CD4-positive, alpha-beta T cell treated with Interleukin-15 for 4 hours (primary cell): ENCODE measurements at places on chromosomes 3 and 15.

GRCh38 chr15:62301993-62302675 is 137.0 kb upstream of the C2CD4B start:
- no peak for DNase-seq

GRCh38 chr3:60578936-60579335 is 672.3 kb downstream of the FHIT start:
- DNase-seq: no peak

DNA sequence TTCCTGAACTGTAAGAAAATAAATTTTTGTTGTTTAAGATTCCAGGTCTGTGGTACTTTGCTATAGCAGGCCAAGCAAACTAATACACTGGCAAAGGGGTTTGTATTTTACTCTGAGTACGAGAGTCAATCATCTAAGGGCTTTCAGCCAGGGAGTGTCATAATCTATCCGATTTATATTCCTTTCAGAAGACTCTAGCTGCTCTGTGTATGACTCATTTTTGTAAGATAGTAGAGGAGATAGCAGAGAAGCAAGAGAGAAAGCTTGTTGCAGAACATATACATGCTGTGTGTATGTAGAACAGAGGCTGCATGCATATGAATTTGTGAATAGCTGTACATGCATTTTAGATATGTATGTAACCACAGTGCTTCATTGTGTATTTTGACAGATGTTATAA is 577.9 kb upstream of the EPHA6 start:
- DNase-seq: no peak

DNA sequence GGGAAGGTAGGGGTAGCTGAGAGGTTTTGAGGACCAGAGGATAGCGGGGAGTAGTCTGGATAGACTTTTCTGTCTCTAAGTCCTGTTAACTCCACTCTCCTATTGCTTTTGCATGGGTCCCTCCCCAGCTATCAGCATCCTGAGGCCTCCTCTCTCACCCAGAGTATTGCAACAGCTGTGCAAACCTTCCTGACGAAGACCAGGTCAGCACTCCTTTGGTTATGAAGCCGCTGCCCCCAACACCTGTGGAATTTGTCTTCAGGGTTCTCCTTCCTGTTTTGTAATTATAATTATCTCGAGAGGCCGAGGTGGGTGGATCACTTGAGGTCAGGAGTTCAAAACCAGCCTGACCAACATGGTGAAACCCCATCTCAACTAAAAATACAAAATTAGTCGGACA is 24.8 kb downstream of the TYRO3 start:
- no peak for DNase-seq

GRCh38 chr3:129312021-129312639 is 33.5 kb downstream of the HMCES start:
- DNase-seq: no peak

GRCh38 chr15:67004142-67004541 is 61.3 kb upstream of the SMAD3 start:
- no peak for DNase-seq

GRCh38 chr3:155443815-155444214 is 150.3 kb upstream of the STRIT1 start:
- DNase-seq: no peak
